ENCODE measurements at places on chromosomes 6 and 20. TPM values are rescaled to one million over a fixed set of nuclear protein-coding genes. Genes with fewer than 3 reads are reported as not detected.

The FAXC gene
- 18.4 TPM for total RNA-seq

- peak; percentile 80 for ATAC-seq
Observed at GRCh38 chr20:38645980-38646858, 44.6 kb downstream of the ARHGAP40 start.

DNA sequence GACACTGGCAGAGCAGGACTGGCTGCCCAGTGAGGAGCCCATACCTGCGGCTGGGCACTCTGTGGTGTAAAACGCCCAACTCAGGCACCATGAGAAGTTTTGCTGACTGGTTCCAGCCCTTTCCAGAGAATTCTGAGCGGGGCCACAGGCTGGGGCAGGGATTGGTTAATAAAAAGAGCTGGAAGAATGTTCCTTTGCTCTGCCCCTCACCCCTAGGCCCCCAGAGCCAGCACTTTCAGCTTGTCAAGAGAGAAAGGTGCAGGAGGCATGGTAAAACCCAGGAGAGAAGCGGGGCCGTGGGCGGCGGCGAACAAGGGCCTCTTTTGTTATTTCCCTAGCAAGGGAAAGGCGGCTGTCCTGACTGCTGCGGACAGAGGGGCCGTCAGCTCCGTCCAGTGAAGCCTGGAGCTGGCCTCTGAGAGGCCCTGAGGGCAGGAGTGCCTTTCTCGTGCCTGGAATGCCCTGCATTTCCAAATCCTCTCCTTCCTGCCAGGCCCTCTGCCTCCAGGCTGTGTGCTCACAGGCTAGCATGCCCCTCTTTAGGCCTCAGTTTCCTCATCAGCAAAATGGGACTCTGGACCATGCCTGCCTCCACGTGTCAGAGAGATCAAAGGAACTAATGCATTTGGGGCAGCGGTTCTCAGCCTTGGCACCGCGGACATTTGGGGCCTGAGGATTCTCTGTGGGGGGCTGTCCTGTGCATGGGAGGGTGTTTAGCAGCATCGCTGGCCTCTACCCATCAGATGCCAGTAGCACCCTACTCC lies 12.9 kb downstream of the SLC13A3 start:
- no peak for ATAC-seq

DNA sequence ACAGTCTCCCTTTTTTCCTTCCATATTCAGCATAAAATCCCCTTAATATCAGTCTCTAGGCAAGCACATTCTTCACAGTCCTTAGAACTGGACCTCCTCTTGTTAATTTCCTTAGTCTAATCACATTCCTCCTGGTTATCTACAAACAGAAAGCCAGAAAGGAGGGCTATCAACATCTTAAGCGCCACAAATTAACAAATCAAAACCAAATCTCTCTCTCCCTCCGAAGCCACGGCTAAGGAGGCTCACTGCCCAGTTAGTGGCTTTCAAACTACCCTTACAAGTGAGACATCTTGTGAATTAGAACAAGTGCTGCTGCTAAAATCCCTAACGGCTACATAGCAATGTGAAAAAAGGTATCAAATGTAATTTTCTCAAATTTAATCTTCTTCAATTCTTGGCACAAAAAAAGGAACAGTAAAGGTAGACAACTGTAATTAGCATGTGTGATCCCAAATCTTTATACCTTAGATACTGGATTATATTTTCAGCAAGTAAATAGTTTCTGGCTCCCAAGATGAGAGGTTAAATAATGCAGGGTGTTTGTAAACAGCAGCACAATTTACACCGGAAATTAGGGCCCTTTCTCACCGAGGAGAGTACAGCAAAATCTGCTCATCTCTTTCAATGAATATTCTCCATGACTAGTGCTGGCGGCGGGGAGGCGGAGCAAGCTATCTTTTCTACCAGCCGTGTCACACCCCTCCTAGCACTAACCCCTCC lies 1.4 kb upstream of the TRIM39 start:
- ATAC-seq = no peak

- ATAC-seq = no peak
Observed at GRCh38 chr20:53322651-53323050, 271.0 kb downstream of the ZNF217 start.

The MAP3K4 gene
- total RNA-seq = 29.3 TPM

The ULBP3 gene
- 7.3 TPM for total RNA-seq

The POU5F1 gene
- 1.1 TPM for total RNA-seq

- ATAC-seq = no peak
Observed at GRCh38 chr20:34431168-34431567, 68.1 kb downstream of the ITCH start.

The REM1 gene
- 4.4 TPM for total RNA-seq

GRCh38 chr20:2150660-2151059 lies 49.0 kb downstream of the STK35 start:
- no peak for ATAC-seq

The ERVFRD-1 gene
- 0.12 TPM for total RNA-seq

The CST7 gene
- total RNA-seq = not detected

The DPPA5 gene
- not detected for total RNA-seq

DNA sequence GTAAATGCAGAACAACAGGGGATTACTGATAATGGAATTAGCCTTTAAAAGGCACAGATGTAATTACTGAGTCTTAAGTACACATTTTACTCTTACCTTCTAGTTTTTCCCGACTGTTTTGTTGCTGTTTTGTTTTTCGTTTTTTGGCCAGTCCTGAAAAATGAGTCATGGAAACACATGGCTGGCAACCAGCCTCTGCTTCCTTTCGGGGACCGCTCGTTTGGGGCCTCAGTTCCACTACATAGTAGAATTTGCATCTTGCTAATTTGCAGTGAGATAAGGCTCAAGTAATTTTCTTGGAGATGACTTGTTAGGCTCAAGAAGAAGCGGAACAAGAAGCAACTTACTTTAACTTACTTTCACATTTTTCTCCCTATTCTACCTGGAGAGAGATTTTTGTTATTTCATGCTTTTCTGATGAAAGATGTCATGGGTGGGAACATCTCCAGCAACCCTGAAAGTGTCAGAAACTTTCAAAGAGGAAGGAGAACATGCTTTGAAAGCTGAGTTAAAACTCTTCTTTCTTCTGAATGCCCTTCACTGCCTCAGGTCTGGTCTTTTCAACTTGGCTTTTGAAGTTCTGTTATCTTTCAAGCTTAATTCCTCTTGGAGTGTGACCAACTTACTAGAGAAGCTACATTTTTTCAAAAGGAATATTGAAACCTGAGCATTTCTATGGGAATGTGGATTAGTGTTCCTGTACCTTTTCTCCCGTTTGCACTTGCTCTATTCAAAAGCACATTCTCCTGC lies 71.5 kb upstream of the HDAC2 start:
- ATAC-seq = no peak

- no peak for ATAC-seq
Observed at GRCh38 chr20:43690943-43691598, 24.2 kb downstream of the MYBL2 start.

DNA sequence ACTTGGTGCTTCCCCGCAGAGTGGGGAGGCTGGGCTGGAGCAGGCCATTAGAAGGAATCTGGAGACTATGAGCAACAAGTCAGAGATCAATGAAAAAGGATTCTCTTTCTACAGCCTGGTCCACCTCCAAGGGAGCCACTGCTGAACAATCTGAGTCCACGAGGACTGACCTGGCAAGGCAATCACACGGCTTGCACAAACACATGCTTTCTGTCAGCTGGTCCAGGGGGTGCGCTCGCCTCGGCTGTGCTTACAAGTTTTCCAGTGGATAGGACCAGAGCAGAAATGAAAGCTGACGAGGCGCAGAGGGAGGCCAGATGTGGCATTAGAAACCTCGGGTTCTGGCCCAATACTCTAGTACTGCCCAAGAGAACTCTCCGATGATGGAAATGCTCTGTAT lies 18.1 kb downstream of the KCNK5 start:
- peak; percentile 12 for ATAC-seq

DNA sequence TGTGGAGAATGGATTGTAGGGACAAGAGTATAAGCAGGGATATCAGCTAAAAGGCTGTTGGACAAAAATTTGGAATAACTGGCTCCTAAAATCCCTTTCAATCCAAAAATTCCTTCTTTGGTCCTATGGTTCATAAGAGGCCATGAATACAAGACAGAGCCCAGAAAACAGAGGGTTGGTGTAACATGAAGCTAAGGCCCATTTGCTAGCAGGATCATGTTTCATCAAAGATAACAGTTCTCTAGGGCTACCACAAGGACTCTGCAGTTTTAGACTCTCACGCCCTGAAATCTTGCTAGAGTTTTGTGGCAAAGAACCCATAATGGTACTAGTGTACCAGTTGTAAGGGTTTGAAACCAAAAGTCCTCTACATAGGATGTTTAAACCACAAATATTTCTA lies 327.8 kb upstream of the TBX18 start:
- no peak for ATAC-seq

The LBP gene
- not detected for total RNA-seq

The ABHD16B gene
- total RNA-seq = not detected

DNA sequence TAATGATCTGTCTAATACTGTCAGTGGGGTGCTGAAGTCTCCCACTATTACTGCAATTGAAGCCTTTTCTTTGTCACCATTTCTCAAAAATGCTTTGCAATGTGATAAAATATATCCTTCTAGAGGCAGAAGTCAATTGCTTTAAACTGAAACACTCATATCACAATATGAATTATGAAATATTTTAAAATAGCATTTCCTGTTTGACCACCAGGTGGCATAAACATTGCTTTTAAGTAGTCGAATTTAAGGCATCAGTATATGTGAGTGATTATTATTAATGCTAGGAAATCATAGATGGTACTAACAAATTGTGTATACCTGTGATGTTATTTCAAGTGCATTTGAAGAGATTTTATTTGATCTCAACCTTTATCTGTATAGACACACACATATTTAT lies 87.5 kb downstream of the MEI4 start:
- ATAC-seq = no peak

DNA sequence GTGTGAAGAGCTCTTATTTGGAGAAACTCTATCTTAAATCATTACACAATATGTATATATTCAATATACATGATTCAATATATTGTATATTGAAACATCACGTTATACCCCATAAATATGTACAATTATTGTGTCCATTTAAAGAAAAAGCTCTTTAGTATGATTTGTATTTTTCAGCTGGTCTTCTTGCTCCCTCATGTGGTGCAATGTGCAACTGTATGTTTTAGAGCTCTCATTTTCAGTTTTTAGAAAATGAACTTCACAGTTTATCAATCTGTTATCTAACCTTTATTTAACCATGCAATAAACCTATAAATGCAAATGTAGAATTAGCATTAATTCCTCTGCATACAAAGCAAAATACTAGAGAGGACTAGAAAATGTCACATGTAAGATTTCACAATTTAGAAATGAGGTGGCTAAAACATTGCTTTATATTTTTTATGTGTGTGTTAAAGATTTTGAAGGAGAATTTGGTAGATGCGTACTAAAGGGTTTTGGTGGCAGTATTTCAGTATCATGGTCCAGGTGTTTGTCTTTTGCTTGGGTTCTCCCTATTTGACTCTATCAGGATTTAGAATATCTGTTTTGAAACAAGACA lies 167.1 kb downstream of the PHF3 start:
- no peak for ATAC-seq

DNA sequence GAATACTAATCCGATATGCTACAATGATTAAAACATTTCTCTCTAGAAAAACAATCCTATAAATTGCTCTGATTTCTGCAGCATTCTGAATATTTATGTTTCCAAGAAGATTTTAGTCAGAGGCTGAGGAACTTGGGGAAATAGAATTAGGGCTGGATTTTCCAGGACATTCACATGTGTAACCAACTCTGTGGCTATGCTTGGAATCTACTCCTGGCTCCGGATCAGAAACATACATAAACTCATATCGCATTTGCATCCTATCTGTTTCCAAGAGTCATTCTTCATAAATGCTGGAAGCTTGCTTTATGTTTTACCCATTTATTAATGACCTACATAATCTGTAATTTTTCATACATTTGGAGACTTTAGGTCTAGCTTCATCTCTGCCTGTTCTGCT lies 459.9 kb upstream of the MARCKS start:
- ATAC-seq = no peak

DNA sequence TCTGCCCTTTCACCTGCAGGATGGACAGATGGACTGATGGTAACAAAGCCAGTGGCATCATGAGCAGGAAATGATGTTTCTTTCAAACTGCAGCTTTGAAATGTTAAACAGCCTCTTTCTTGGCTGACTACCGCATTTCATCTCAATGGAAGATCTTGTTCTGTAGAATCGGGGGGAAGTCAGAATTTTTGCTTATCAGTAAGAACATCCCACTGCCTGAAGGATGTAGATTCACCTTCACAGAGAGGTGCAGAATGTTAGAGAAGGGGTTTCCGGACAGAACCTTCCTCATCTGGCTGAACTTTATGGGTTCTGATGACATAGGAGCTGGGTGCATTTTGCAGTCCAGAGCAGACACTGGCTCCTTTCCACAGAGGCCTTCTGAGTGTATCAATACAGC lies 32.7 kb downstream of the GGTLC1 start:
- ATAC-seq = no peak

DNA sequence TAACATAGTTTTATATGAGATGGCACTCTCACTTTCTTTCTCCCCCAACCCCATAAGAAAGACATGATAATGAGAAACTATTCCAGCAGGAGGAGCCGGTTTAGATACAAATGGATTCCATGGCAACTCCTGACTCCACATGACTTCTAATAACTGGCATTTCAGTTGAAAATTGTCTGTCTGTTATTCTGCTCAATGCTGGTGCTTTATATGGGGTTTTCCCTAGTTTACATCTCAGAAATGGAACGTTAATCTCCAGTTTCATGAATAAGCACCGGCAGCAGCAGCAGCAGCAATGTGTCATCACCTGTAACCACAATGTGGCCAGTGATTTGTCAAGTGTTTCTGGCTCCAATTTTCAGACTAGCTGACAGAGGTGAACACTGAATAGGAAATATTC lies 8.0 kb upstream of the SIM1 start:
- ATAC-seq = no peak

GRCh38 chr6:126204598-126204997 lies 135.3 kb upstream of the CENPW start:
- ATAC-seq = no peak

The TGM3 gene
- 46.7 TPM for total RNA-seq

The CLVS2 gene
- 0.50 TPM for total RNA-seq

The ENPP4 gene
- total RNA-seq = 35.2 TPM

DNA sequence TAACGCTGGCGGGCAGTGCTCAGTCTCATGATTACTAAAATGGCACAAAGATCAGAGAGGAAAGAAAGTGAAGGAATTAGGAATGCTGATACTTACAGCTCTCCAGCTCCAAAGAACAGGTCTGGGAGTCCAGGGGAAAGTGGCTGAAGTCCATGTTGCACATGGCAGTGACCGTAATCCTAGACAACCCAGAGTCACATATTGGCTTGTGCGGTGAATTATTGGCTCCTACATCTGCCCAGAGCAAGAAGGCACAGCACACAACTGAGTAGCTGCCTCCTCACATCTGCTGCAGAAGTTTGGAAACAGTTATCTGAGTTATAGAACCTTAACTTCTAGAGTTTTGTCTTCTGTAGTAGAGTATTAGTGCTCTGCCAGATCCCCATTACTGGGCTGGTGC lies 47.2 kb downstream of the GABRR2 start:
- ATAC-seq = no peak

The CCN6 gene
- total RNA-seq = not detected

DNA sequence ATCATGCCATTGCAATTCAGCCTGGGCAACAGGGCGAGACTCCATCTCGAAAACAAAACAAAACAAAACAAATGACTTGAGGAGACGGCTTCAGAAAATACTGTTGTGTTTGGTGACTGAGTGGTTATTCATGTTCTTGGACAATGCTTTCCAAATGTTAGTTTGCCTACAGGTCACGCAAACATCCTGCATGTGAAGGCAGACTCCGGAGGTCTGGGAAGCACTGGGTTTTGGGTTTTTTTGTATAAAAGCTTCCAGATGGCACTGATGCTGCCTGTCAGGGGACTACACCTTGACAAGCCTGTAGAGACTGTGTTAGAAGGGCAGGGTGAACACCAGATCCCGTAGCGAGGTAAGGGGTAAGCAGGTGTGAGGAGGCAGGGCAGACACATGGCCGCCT lies 81.7 kb downstream of the THBS2 start:
- ATAC-seq = peak; percentile 13

- ATAC-seq = no peak
Observed at GRCh38 chr20:38141204-38141888, 23.7 kb downstream of the TGM2 start.
